ENCODE measurements at places on chromosomes 13 and 19. TPM values are rescaled to one million over a fixed set of nuclear protein-coding genes. Genes with fewer than 3 reads are reported as not detected.

Gene CLEC11A
- total RNA-seq, result 8.0 TPM

Gene ZNF93
- 11.8 TPM for total RNA-seq

Gene ZNF772
- total RNA-seq, result 15.3 TPM

Gene CAMSAP3
- 0.13 TPM for total RNA-seq

Gene GPR12
- not detected for total RNA-seq

Gene TMEM59L
- total RNA-seq, result 0.14 TPM

Gene CEACAM16
- total RNA-seq, result not detected

Gene GRAMD1A
- total RNA-seq, result 71.5 TPM

Gene IRGC
- total RNA-seq, result not detected

Gene KLK2
- total RNA-seq, result not detected

Gene NAPSA
- not detected for total RNA-seq

Gene HOOK2
- 8.4 TPM for total RNA-seq

Gene SPIB
- total RNA-seq, result not detected

Gene MLNR
- total RNA-seq, result not detected

Gene ZNF112
- total RNA-seq, result 7.2 TPM

Gene PALM
- total RNA-seq, result 6.5 TPM

Gene LRRC4B
- 0.07 TPM for total RNA-seq

Gene GRK1
- total RNA-seq, result not detected

Gene AZU1
- not detected for total RNA-seq

Gene POLD1
- total RNA-seq, result 38.3 TPM

Gene SERPINE3
- 0.07 TPM for total RNA-seq

Gene TOMM40
- total RNA-seq, result 57.4 TPM

Gene ZNF560
- total RNA-seq, result 0.07 TPM

Gene SIAH3
- total RNA-seq, result not detected

Gene KCNRG
- 2.2 TPM for total RNA-seq

Gene PTGER1
- 0.27 TPM for total RNA-seq

Gene DAND5
- not detected for total RNA-seq

Gene ELSPBP1
- total RNA-seq, result not detected

Gene ZNF738
- 12.1 TPM for total RNA-seq

Gene MEF2B
- total RNA-seq, result not detected

Gene KIR3DL1
- total RNA-seq, result not detected

Gene ARID3A
- 6.9 TPM for total RNA-seq

Gene PTPRS
- total RNA-seq, result 21.9 TPM

Gene GARIN5A
- total RNA-seq, result not detected

Gene RPL13A
- total RNA-seq, result 2,063 TPM

Gene PMIS2
- not detected for total RNA-seq

Gene COMP
- total RNA-seq, result not detected

Gene CDADC1
- 3.4 TPM for total RNA-seq

Gene BRSK1
- not detected for total RNA-seq

Gene MISP
- total RNA-seq, result not detected

Gene ZNF229
- total RNA-seq, result 12.8 TPM

Gene RNF225
- 0.14 TPM for total RNA-seq

Gene IZUMO2
- total RNA-seq, result not detected

Gene EPS8L1
- total RNA-seq, result 10.5 TPM

Gene TGFB1
- 45.9 TPM for total RNA-seq

Gene LRRC63
- not detected for total RNA-seq
